Activated T-cell treated with anti-CD3 and anti-CD28 coated beads, Interleukin-2, amount 50 U/mL, for 48 hours (primary cell): ENCODE measurements at places on chromosomes 3 and 15.

GRCh38 chr15:65494076-65494475 is 23.4 kb downstream of the DPP8 start:
- DNase-seq = no peak

DNA sequence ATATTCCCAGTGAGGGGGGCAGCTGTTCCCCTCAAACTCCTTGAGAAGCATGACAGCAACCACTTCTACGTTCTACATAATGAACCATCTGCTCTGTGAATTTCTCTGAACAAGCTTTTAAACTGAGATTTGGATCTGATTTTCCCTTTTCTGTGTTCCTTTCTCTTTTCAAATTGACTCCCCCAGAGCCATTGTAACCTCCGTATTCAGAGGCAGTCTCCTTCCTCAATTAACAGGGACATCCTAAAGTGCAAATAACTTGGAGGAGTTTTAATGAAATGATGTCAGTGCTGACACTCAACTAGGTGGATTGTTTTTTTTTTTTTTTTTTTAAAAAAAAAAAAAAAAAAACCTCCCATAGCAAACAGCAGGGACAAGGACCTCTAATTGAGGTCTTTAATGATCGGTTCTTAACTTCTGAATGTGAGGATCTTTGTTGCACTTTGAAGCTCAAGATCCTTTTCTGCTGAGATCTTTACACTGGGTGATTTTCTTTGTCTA is 48.8 kb downstream of the ADAMTS9 start:
- DNase-seq = no peak

DNA sequence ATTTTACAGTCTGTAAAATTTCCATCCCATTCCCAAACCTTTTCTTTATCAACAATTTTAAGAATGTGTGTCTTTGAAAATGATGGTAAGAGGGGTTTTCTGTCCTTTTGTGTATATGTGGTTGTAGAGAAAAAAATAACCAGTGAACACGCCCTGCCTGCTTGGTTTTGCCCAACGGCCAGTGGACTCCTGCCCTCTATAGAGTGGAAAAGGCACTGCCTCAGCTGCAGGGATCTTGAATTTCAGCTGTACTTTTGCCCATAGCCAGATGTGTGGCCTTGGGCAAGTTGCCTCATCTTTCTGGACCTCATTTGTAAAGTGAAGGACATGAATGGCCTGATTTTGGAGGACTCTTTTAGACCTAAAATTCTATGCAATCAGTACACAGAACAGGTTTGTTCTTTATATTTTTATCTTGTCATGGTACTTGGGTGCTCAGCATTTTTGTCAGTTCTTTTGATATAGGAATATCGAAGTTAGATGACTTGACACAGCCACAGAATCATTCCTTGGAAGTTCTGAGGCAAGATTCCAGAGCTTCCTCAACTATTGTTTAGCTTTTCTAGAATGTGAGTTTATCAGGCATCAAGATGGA is 81.0 kb downstream of the CLDN11 start:
- DNase-seq = peak; percentile 26

DNA sequence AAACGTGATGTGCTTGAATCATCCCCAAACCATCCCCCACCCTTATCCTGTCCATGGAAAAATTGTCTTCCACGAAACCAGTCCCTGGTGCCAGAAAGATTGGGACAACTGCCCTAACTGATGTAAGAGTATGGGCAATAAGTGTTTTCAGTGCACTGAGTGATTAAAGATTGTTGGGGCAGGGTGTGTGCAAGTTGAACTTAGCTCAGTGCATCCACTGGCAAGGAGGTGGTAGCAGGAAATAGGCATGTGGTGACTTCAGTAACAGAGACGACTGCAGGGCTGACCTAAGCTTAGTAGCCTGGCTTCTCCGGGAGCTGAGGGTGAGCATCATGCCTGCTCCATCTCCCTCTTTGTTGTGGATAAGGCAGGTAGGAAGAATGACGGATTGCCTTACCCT is 27.5 kb downstream of the PAQR9 start:
- no peak for DNase-seq

DNA sequence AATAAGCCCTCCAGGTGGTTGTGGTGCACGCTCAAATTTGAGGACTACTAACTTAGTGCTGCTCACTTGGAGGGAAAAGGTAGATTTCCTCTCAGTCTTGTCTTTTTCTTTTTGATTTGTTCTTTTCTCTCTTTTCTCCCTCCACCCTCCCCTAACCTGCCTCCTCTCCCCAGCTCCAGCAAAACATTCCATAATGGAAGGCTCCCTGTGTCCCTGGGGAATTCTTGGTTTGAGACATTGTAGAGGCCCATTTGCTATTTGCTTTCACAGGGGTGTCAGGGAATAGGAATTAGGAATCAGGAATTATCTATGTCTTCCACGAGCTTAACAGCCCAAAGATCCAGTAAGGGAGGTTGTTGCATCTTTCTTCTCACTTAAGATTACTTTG is 136.8 kb upstream of the UMPS start:
- DNase-seq = no peak

DNA sequence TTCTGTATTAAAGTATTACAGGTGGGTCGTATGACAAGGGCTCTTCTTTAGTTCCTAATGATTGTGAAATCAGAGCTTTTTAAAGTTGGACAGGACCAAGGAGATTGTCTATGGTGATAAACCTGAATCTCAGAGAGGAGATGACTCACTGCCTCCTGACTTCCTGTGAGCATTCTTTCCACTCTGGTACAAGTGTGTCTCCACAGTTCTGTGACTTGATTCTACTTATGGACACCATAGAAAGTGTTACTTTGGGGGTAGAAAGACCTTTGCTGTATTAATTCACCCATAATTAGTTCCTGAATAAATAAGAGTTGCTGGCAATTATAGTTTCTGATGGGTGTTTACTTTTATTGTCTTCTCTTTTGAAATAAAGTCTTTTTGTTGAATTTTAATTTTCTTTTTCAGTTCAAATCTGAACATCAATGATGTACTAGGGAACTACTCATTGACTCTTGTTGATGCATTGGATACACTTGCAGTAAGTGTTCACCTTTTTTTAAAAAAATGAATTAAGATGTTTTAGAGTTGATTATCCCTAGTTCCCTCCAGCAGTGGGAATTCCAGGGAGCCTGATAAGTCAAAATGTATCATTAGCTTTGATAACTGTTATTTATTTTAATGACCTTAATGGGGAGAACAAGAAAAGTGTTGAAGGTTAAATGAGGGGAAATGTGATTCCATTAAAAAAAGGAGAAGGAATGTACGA is 7.4 kb downstream of the EDEM1 start:
- no peak for DNase-seq

GRCh38 chr3:11074011-11074410 is 80.3 kb upstream of the HRH1 start:
- DNase-seq = no peak

DNA sequence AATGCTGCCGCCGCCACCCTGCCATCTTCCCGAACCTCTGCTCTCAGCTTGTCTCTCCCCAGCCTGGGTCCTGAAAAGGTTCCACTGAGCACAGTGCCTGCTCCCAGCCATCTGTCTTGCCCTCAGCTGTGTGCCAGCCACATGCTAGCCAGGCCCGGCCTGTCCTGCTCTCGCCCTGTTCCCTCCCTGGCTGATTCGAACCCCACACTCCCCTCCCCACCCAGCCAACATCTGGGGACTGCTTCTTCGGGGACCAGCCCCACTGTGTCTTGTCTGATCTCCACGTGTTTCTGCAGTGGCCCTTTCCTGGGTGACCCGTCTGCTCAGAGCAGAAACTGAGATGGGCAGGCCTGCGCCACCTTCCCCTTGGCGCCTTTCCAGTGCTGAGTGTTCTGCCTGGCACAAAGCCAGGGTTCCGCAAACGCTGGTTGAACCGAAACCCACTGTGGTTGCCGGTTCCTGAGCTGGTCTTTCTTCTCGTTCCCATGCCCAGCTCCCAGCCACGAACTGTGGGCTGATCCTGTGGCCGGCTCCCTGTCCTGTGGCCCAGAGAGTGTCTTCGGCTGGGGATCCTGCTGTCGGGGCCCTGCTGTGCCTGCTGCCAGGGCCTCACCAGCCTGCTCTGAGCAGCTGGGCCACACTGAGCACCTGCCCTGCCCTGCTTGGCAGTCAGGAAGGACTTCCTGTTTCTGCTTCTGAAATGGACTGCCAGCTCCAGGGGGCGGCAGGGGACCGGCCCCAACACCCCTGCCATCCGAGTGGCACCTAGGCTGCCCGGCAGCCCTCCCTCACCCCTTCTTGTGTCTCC is 62.7 kb upstream of the KLF13 start:
- peak; percentile 83 for DNase-seq

- DNase-seq = no peak
Observed at GRCh38 chr3:23128655-23129054, 74.5 kb upstream of the UBE2E2 start.

DNA sequence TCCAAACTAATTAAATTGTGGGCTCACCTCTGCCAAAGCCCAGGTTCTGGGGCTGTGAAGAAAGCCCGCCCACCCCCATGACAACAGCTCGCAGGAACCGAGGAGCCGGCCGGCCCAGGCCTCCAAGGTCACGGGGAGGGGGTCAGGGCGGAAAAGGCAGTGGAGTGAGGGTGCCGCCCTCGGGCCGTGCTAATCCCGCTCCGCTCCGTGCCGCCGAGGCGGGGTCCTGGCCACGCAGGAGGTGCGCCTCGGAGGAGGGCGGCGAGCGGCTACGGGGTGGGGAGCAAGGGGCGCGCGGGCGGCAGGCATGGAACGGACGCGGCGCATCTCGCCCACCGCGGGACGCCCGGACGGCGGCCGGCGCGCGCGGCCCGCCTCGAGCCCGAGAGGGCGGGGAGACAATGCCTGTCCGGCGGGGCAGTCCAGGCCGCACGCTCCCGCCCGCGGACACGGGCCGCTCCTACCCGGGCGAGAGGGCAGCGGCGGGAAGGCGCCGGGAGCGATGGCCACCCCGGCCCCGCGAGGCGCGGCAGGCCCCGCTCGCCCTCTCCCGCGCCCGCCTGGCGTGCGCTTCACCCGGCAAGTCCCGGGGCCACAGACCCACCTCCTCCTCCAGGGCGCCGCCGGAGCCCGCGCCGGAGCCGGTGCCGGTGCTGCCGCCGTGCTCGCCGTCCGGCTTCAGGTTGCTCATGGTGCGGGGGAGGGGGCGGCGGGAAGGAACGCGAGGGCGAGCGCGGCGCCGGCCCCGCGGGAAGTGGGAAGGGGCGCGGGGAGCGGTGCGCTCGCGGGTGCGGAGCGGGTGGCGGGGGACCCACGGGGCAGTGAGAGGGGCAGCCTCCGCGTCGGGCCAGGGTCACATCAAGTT is 528 bp downstream of the RBPMS2 start:
- no peak for DNase-seq

- DNase-seq = no peak
Observed at GRCh38 chr3:128269006-128269775, 115.9 kb downstream of the EEFSEC start.

GRCh38 chr3:186200726-186201125 is 91.8 kb upstream of the ETV5 start:
- no peak for DNase-seq

GRCh38 chr15:47746516-47746915 is 29.2 kb downstream of the SEMA6D start:
- no peak for DNase-seq

GRCh38 chr15:95300958-95301357 is 1029.5 kb upstream of the NR2F2 start:
- DNase-seq = no peak

- DNase-seq = no peak
Observed at GRCh38 chr15:81178365-81178764, 18.3 kb upstream of the IL16 start.

GRCh38 chr3:127711021-127711695 is 38.4 kb downstream of the ABTB1 start:
- DNase-seq = no peak

DNA sequence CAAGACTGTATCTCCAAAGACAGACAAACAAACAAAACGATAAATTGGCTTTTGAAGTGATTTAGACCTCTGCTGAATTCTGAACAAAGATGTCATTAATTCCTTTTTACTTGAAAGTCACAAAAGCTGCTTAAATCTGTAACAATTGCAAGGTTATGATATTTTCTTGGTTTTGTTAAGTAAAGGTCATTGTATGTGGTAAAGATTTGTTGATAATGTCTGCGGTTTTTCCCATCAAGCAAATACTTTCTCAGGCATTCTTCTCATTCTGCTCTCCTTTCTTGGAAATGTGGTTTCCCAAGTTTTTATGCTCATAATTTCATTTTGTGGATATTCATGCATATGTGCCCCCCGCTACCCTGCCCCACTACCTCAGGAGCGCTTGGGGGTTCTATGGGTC is 116.5 kb downstream of the SLMAP start:
- no peak for DNase-seq

DNA sequence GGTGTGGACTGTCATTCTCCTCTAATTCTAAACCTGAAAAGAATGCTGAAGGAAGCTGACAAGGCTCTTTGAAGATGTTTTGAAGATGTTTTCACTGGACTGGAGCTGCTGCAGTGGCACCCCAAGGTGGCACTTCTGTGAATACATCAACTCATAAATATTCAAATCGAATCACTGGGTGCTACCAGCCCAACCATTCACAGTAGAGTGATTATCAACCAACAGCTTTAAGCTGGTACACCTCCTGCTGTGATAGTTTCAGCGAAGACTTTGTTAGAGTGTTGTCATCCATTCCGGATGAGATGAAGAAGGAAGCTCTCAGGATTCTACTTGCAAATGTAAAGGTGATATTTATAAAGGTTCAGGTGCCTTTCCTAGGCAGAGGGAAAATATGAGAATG is 106.6 kb downstream of the LSAMP start:
- no peak for DNase-seq

- no peak for DNase-seq
Observed at GRCh38 chr3:97278506-97278905, 464.1 kb downstream of the EPHA6 start.

DNA sequence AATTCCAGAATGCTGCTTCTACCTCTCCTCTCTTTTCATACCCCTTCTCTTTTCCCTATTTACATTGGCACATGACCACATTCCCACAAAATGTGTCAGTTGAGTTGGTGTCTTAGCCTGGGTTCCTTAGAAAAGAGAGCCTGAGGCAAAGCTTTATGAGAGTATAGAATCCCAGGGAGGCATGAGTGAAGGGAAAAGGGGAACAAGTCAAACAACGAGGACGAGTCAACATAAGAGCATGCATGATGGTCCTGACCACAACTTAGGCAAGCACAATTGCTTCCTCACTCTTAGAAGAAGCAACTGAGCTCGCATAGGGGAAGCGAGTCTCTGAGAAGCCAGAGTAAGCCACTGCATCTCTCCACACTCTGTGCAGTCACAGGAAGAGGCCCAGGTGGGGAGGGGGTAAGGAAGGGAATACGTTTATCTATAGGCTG is 15.4 kb upstream of the ZNF774 start:
- DNase-seq = no peak

- DNase-seq = no peak
Observed at GRCh38 chr3:16534640-16535262, 21.3 kb upstream of the RFTN1 start.

DNA sequence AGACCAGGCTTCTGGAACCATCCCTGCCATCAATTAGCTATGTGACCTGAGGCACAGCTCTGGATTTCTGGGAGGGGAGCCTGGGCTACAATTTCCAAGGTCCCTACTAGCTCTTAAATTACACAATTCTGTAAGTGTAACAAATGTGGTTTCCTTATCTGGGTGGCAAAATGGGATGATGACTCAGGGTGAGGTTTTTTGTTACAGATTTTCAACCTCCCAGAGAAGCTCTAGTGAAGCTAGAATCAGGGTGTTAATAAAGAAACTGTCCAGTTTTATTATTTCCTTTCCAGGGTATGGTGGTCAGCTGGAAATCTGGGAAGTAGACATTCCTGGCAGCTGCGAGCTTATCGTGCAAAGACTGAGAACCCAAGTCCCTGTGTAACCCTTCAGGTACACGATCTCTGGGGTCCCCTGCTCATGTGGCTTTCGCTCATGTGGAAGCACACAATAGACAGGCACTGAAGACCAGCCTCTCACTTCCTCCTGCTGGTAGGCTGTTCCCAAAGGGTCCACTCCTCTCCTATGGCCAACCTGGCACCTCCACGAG is 7.3 kb downstream of the RAB27A start:
- peak; percentile 57 for DNase-seq

GRCh38 chr15:48413304-48413703 is 82.1 kb downstream of the DUT start:
- DNase-seq = no peak
